ENCODE measurements at places on chromosomes 16 and 17. TPM values are rescaled to one million over a fixed set of nuclear protein-coding genes. Genes with fewer than 3 reads are reported as not detected.

GRCh38 chr17:46910179-46910927 is 12.6 kb upstream of the GOSR2 start:
- no peak for DNase-seq

- no peak for DNase-seq
Measured at GRCh38 chr16:8893976-8894690, 12.0 kb downstream of the LITAFD start.

GRCh38 chr17:74210191-74211140 is 2.9 kb upstream of the TTYH2 start:
- peak; percentile 73 for DNase-seq

DNA sequence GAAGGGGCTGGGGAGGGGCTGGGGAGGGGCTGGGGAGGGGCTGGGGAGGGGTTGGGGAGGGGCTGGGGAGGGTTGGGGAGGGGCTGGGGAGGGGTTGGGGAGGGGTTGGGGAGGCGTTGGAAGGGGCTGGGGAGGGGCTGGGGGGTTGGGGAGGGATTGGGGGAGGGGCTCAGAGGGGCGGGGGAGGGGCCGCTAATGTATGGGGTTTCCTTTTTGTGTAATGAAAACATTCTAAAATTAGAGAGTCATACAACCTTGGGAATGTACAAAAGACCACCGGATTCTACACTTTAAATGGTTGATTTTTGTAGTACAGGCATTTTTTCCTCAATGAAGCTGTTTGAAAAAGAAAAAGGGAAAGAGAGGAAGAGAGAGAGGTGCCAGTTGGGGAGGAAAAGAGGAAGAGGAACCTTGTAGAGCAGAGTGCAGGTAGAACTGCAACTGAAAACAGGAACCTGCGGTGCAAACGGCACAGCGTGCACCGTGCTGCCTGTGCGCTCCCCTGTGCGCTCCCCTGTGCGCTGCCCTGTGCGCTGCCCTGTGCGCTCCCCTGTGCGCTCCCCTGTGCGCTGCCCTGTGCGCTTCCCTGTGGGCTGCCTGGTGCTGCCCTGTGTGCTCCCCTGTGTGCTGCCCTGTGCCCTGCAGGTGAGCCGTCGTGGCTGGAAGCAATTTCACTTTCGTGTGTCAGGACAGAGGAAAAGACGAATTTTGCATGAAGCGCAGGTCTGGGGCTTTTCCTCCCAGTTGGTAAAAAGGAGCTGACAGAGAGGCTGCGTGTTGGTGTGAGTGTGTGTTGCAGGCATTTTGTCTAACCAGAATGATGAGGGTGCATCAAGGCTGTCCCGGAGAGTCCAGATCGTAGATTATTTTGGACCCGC is 40.8 kb downstream of the METRNL start:
- no peak for DNase-seq

DNA sequence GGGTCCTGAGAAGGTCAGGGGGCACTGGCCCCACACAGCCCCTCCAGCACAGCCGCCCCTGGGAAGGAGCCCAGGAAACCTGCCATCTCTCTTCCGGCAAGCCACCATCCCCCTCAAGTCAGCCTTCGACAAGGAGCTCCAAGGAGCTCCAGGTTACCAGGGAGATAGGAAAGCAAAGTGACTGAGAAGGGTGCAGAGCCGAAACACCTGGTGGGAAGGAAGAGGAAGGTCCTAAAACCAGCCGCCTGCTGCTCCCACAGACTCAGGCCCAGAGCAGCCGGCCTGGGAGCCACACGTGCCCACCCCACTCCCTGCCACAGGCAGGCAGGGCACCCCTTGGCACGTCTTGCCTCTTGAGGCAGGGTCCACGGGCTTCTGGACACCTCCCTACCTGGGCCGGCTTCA is 80.7 kb downstream of the TIMM22 start:
- no peak for DNase-seq

DNA sequence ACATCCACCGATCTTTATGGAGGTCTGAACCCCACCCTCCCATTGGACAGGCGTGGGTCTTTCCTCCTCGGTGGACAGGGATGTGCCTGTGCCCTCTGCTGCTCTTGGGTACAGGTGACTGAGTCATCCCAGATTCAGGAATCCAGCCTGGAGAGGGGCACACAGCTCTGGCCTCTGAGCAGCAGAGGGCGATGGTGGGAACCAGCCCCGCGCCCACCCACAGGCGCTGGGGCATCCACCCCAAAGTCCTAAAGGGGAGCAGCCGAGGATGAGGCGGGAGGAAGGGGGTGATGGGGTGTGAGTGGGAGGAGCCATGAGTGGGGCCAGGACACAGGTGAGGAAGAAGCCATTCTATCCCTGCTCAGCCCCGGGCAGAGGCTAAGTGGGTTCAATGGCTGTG is 35.0 kb downstream of the ENGASE start:
- DNase-seq: no peak

- DNase-seq: peak; percentile 77
Measured at GRCh38 chr16:21264571-21265036, 13.5 kb downstream of the CRYM start.

- DNase-seq: no peak
Measured at GRCh38 chr16:4403133-4403949, 13.1 kb downstream of the CORO7 start.

GRCh38 chr17:607361-608147 is 107.1 kb downstream of the VPS53 start:
- no peak for DNase-seq

- DNase-seq: no peak
Measured at GRCh38 chr17:61849674-61850073, 13.7 kb downstream of the BRIP1 start.

GRCh38 chr17:19470530-19471261 is 59.7 kb downstream of the RNF112 start:
- DNase-seq: peak; percentile 65

DNA sequence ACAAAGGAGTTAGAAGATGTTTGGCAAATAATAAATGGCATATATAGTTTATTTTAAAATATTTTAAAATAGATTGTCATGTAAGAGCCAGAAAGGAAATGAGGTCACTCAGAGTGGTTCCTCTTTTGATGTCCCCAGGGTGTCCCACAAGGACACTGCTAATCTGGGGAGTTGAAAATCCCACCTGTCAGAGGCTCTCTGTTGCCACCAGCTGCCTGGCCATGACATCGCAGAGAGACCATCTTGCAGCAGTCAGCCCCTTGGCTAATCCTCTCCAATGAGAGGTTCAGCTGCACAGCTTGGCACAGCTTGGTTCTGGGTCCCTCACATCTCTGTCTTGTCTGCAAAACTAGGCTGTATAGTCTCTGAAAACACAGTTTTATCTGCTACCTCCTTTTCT is 11.0 kb upstream of the RBFOX1 start:
- DNase-seq: no peak

DNA sequence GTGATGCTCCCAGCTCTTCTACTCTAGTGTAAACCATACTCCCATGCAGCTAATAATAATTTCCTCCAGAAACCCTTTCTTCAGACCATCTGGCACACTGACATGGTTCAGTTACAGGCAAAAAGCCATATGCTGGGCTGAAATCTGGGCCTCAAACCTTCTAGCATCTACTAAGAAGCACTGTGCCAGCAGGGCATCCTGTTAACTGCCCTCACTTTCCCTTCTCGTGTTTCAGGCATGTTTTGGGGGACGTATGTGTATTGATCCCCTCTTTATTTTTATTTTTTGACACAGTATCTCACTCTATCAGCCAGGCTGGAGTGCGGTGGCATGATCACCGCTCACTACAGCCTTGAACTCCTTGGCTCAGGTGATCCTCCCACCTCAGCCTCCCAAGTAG is 33.3 kb downstream of the STAT5A start:
- DNase-seq: peak; percentile 80

DNA sequence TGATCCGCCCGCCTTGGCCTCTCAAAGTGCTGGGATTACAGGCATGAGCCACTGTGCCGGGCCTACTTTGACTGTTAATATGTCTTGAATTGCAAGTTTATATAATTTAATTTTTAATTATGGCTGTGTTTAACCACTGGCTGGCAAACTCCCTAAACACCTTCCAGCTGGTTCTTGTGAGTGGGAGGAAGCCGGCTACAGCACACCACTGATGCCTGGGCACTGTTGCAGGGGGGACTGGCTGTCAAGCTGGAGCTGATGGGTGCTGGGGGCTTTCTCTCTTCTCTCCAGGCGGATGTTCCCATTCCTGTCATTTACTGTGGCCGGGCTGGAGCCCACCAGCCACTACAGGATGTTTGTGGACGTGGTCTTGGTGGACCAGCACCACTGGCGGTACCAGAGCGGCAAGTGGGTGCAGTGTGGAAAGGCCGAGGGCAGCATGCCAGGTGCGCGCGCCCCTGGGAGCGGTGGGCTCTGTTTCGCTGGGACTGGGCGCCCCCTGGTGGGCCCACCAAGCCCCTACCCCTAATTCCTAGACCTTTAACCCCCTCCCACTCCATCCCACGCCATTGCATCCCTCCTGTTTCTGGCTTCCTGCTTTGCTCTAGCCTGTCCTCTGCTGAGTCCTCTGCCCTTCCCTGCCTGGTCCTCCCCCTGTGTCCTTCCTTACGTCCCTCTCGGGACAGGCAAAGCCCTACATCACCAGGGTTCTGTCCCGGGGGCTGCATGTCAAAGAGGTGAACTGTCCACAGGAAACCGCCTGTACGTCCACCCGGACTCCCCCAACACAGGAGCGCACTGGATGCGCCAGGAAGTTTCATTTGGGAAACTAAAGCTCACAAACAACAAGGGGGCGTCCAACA is 9.5 kb downstream of the TBX21 start:
- no peak for DNase-seq

GRCh38 chr17:80116276-80116920 is 15.0 kb downstream of the GAA start:
- no peak for DNase-seq

DNA sequence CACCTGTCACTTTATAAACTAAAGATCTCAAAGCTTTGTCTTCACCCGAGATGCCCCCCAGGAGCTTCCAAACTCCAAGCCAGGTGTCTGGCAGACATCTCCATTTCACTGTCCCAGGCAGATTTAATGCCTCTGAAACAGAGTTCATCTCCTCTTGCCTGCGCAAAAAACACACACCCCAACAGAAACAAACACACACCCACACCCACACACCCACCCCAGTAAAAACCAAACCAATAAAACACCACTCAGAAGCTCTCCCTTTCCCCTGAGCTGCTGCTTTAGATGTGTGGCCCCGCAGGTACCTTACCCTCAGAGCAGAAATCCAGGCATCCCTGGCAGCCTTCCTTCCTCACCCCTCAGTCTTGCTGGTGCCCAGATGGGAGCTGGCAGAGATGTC is 14.4 kb downstream of the SEC14L1 start:
- no peak for DNase-seq

DNA sequence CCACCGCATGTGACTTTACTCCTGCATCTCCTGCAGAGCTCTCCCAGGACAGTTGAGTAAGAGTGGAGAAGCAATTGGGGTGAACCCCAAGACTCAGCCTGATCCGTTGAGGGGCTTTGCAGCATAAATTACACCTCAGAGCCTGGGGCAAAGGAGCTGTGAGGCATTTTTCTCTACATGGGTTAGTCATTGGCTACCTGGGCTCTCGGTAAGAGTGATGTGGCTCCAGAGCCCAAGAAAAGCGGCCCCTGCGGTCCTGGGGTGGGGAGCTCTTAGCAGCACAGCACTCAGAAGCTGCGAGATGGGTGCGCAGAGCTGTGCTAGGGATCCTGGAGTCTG is 40.4 kb upstream of the C16orf78 start:
- no peak for DNase-seq

DNA sequence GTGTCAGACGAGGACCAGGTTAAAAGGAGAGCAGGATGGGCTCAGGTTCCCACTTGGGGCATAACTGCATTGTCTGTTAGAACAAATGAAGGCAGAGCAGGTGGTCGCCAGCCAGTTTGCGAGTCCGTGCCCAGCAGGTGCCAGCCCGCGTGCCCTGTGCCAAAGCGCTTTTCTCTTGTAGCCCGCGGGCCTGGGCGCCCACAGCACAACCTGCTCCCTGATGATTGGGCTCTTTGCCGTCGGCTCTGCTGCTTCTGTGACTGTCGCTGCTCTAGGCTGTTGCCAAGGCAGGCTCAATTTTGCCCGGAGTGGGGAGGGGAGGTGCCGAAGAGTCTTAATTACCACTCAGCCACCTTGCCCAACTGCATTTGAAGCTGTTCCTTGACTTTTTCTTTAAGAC is 21.1 kb downstream of the KNOP1 start:
- DNase-seq: peak; percentile 39

DNA sequence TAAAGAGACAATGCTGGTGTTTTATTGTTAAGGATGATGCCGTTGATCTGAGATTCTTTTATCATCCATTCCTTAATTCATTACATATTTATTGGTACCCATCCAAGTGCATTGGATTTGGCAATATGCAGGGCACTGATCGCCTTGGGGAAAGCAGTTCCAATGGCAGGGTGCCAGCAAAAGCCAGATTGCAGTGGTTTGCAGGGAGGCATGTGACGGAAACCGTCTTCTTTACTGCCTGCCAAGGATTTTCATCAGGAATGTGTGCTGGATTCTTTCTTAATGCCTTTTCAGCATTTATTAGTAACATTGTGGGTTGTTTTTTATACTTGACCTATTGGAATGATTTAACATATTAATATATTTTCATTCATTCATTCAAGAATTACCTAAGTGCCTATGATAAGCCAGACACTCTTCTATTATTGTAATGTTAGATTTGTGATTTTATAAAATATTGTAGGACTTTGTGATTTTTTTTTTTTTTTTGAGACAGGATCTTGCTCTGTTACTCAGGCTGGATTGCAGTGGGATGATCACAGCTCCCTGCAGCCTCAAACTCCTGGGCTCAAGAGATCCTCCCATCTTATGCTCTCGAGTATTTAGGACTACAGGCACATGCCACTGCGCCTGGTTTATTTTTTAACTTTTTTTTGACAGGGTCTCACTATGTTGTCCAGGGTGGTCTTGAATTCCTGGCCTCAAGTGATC is 93.4 kb upstream of the TNRC6A start:
- peak; percentile 80 for DNase-seq

DNA sequence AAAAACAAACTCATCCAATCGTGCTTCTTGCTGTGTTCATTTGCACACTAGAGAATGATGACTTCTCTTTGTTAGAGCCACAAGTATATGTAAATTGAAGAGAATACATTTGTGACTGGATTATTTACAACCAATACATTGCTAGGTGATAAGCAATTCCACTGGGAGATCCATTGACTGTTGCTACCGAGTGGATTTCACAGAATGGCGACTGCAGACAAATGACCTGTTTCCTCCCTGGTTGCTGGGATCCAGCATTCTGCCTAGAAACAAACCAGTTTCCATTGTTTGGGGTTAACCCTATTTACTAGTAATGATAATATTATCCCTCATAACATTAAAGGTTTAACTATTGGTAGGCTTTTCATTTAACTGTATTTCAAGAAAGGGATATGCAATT is 36.9 kb upstream of the CPHXL start:
- DNase-seq: no peak

Gene OSGIN1
- not detected for total RNA-seq

Gene CSH2
- 1.8 TPM for total RNA-seq

Gene ALOX15B
- not detected for total RNA-seq

Gene PIPOX
- 6.4 TPM for total RNA-seq

Gene DPEP1
- 2.5 TPM for total RNA-seq

Gene ADAT1
- 67.4 TPM for total RNA-seq

Gene PRDM7
- not detected for total RNA-seq

Gene OTOP3
- not detected for total RNA-seq

Gene KLHL10
- total RNA-seq: not detected

Gene MTSS2
- 49.0 TPM for total RNA-seq

Gene CNGB1
- 3.0 TPM for total RNA-seq

Gene HS3ST3A1
- total RNA-seq: 2.0 TPM

Gene STH
- total RNA-seq: 4.1 TPM

Gene HEATR3
- 22.2 TPM for total RNA-seq

Gene CCL14
- total RNA-seq: 1.1 TPM

Gene TMEM106A
- 4.4 TPM for total RNA-seq

Gene LGALS9B
- not detected for total RNA-seq

Measured in cerebellum (tissue), 4 donors.